ENCODE measurements at places on chromosomes 16 and 17.

DNA sequence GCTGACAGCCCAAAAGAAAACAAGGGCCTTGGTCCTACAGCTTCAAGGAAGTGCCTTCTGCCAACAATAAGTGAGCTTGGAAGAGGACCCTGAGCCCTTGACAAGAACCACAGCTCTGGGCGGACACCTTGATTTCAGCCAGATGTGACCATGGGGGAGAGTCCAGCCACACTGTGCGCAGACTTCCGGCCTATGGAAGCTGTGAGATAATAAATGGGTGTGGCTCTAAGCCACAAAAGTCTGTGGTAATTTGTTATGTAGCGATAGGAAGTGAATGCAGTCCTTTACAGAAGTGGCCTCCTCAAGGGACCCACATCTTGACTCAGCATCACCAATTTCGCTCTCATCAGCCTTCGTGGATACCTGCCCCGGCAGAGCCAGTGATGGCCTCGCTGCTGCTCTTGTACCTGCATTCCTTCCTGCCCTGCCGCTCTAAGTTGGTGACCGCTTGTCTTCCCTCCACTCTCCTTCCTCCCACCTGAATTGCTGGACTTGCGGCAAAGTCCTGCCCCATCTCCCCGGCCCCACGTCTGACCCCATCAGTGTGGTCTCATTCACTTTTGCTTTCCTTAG is 29.3 kb downstream of the PRSS54 start:
- no peak for DNase-seq

DNA sequence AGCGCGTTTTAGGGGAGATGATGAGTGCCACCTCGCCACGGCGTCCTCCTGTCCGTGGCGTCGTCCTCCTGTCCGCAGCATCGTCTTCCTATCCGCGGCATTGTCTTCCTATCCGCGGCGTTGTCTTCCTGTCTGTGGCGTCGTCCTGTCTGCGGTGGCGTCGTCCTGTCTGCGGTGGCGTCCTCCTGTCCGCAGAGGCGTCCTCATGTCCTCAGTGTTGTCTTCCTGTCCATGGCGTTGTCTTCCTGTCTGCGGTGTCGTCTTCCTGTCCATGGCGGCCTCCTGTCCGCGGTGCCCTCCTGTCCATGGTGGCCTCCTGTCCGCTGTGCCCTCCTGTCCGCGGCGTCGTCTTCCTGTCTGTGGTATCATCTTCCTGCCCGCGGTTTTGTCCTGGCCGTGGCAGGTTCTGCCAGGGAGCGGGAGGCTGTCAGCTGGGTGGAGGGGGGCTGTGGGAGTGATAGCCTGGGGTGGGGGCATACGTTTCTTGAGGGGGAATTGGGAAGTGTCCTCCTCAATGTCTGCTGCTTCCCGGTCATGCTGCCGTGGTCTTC is 30.9 kb downstream of the TBCD start:
- DNase-seq = no peak

DNA sequence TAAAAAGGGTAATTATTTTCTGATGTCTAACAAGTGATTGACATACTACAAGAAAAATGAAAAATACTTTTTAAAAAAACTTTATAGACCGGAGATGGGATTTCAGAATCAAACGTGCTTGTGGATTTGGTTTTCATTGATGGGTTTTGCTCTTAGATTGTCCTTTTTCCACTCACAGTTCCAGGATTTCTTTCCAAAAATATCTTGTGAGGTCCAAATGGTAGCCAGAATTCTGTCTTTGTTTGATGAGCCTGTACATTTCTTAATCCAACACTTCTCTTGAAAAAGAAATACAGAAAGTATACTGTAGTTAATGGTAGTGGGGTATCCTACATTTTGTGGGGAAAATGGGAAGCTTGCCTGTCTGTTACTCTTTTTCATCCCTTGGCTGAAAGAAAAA is 329.3 kb downstream of the KCNJ2 start:
- DNase-seq = no peak

- DNase-seq = no peak
Observed at GRCh38 chr16:11797957-11798299, 870 bp upstream of the ZC3H7A start.

- DNase-seq = no peak
Observed at GRCh38 chr16:85690469-85691064, 1.8 kb upstream of the GINS2 start.

DNA sequence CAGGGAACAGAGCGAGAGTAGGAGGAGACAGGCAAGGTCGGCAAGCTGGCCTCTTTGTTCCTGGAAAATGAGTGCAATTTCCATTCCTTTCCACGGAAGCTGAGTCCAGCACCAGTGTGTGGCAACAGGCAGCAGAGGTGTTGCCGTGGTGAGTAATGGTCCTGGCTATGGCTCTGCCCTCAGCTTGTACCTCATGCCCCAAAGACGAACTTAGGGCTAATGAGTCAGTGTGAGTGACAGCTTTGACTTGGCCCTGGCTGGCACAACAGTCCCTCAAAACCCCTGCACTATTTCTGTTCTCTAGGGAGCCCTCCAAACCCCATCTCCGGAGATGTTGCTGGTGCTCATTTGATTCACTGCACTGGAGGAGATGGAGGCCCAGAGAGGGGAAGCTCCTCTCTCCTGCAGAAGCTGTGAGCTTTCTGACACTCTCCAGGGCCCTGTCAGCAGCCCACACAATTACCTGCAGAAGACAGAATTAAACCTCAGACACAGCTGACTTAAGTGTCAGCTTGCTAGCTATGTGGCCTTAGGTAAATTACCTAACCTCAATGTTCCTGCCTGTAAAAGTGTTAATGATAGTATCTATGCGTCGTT is 129.9 kb downstream of the TMEM132E start:
- no peak for DNase-seq

DNA sequence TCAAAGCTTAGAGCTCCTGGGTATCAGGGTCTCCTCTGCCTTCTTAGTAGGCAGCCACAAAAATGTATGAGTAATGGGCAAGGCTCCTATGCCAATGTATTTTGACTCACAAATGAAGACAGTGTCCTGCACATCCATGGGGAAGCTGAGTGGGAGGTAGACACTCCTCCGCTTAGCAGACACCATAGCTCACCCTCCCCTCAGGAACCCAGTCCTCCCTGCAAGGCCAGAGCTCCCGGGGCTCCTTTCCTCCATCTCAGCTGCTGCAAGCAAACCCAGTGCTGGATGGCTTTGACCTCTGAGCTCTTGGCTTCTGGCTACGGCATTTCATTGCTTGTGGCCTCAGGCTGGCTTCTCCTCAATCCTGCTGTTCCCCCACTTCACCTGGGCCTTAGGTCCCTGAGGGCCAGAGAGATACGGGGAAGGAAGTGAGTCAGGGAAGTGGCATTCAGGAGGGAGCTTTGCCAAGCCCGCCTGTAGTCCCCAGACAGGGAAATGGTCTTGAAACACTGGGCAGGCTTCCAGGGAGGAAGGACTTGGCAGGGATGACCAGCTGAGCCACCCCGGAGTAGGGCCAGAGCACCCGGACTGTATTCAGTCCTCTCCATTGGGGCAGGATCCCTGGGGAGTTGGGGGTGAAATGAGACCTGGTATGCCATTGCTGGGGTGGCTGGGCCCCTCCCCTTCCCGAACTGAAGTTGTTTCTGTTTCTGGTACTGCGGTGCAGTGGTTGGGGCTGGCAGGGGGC is 4.5 kb downstream of the ABCC3 start:
- DNase-seq = no peak

GRCh38 chr17:81557276-81558114 is 5.3 kb upstream of the FAAP100 start:
- no peak for DNase-seq

GRCh38 chr17:21573961-21574610 is 118.2 kb upstream of the KCNJ18 start:
- no peak for DNase-seq

- DNase-seq = no peak
Observed at GRCh38 chr16:8739989-8740704, 57.3 kb downstream of the TMEM186 start.

GRCh38 chr17:80082403-80083135 is 18.8 kb upstream of the GAA start:
- peak; percentile 52 for DNase-seq

DNA sequence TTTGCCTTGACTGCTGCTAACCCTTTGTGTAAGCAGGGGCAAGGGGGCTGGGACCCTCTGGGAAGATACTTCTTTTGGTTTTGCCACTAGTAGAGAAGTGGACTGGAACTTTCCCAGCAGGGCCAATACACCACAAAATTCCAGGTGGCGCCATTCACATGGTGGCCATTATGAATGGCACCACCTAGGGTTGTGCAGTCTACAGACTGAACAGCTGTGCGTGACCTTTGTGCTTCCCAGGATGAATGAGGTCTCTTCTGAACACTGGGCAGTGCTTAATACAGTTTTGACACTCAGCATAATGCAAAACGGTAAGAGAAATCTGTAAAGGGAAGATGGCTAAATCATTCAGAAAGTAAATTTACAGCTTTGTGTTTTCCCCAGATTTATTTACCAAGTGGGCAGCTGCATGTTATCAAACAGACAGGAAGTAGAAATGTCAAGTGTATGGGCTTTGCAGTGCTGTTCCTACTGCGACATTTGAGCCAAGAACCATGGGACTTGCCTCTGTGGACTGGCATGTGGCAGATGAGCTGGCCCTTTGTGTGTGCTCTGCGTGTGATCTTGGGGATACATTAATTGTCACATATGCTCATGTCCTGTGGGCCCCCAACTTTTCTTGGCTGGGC is 9.2 kb downstream of the SYT17 start:
- DNase-seq = no peak

DNA sequence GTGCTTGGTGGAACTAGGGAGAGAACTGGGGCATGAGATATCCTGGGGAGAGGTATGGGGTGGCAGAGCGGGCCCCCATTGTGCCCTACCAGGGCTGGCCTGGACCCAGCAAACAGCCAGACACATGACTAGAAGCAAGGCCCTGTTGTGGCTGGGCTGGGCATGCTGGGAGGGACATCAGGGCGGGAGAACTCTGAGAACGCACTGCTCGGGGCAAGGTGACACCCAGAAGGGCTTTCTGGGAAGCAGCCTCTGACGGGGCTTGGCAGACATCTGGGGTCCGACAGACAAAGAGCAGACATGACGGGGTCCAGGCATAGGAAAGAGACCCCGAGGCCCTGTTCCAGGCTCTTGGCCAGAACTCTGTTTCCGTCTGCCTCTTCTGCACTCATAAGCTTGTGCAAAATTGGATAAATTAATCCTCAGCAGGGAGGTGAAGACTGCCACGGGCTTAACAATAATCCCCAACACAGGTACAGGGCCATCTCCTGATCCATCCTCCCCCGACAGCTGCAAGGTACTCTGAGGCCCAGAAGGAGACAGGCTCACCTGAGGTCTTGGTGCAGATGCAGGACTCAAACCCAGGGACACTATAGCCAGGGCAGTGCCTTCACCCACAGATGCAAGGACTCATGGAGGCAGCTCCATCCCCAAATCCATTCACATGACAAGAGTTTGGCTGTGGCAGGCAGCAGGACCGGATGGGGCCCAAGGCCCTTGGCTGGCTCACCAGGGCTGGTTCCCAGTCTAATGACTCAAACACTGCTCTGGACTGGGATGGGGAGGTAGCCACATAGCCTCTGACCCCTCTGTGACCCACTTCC is 5.4 kb downstream of the SREBF1 start:
- no peak for DNase-seq

- no peak for DNase-seq
Observed at GRCh38 chr17:68585643-68586042, 15.5 kb downstream of the FAM20A start.

DNA sequence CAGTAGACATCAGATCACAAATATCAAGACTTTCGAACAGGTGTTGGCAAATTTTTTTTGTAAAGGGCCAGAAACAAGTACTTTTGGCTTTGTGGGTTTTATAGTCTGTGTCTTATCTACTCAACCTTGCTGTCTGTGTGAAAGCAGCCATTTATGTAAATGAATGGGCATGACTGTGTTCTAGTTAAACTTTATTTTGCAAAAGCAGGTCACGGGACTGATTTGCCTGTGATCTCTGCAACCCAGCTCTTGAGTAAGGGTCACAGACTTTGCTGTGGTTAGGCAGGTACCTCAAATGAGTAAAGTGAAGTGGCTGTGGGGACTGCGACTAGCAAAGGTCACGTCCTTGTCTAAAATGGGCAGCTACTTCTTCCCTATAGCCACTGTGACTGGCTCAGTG is 136.5 kb downstream of the FTO start:
- no peak for DNase-seq

DNA sequence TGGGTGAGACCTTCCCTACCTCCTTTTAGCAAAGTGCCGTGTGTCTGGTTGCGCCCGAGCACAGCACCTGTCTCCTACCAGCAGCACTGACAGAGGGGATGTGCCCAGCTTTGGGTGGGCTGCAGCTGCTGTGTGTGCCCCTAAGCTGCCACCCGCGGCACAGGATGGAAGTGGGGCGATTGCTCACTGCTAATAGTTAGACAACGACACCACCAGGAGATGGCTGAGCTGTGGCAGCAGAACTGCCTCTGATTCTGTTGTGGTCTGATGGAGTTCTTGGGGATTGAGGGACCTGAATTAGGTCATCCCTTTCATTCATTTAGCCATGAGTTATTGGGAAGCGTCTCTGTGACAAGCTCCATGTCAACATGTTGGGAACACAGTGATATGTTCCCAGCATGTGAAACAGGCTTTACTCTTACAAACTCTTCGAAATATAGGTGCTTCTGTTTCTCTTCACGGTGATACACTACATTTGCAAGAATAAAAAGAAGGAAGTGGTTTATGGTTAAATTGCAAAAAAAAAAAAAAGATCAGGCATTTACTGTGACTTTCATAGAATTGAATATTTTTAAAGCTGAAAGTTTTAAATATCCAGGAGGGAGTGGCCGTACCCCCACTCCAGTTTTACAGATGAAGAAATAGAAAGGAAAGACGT is 184.4 kb downstream of the MAF start:
- no peak for DNase-seq

DNA sequence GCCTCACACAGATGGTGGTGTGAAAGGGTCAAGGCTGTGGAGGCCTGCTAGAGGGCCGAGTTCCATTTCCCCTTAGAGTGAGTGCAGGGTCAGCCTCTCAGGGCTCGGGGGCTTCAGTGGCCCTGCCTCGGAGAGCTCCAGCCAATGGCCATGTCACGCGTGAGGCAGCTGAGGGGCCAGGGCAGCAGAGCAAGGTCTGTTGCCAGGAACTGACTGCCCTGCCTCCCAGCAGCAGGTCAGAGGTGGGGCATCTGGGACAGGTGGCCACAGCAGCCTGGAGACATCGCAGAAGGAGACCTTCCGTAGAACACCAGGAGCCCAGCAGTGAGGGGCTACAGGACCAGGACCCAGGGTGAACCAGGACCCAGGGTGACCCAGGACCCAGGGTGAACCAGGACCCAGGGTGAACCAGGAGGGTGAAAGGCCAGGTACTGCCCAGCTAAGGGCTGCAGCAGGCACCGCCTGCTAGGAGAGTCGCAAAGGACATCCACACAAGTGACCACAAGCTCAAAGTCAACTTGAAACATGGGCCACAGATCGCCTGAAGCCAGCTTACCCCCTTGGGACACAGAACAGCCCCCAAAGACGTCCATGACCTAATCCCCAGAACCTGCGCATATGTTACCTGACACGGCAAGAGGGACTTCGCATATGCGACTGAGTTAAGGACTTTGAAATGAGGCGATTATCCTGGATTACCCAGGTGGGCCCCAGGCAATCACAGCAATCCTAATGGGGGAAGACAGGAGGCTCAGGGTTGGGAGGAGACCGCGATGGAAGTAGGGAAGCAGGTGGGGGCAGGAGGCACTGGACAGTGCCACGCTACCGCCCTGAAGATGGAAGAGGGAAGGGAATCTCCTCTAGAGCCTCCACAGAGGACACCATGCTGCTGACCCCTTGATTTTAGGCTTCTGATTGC is 4.8 kb upstream of the MEAK7 start:
- DNase-seq = no peak

GRCh38 chr16:21646091-21646490 is 6.3 kb downstream of the IGSF6 start:
- no peak for DNase-seq

GRCh38 chr16:3578121-3578520 is 918 bp upstream of the NLRC3 start:
- DNase-seq = no peak

GRCh38 chr16:76338472-76338871 is 61.3 kb downstream of the CNTNAP4 start:
- DNase-seq = no peak

Measured in activated CD4-positive, alpha-beta T cell treated with anti-CD3 and anti-CD28 coated beads for 24 hours (primary cell).